ENCODE measurements at places on chromosomes 12 and 14.

DNA sequence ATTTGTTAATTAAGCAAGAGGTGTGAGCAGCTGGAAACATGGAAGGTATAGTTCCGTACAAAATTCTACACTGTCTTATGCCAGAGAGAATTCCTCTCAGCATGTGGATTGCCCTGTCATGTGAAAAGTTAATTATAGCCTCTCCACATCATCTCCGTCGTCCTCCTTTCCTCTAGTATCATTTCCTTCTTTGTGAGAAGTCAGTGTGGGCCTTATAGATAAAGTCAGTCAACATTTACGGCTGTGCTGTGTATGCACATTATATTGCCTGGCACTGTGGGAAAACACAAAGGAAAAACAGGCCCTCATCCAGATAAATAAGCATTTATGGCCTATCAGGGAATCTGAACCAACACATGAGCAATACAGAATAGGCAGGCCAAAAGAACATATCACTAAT lies 236.6 kb downstream of the SEC23A start:
- DNase-seq = no peak

DNA sequence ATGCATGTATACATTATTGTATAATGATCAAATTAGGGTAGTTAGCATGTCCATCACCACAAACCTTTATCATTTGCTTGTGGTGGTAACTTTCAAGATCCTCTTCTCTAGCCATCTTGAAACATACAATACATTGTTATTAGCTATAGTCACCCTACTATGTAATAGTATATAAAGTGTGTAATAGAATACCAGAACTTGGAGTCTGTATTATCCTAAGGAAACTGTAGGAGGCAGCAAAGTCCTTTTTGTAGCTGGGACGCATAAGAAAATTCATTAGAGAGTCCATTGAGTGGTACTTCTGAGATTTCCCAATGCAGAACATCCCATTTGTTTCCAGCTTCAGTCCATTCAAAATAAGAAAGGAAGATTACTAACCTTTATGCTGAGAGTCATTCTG lies 325.9 kb upstream of the LRFN5 start:
- DNase-seq = no peak

DNA sequence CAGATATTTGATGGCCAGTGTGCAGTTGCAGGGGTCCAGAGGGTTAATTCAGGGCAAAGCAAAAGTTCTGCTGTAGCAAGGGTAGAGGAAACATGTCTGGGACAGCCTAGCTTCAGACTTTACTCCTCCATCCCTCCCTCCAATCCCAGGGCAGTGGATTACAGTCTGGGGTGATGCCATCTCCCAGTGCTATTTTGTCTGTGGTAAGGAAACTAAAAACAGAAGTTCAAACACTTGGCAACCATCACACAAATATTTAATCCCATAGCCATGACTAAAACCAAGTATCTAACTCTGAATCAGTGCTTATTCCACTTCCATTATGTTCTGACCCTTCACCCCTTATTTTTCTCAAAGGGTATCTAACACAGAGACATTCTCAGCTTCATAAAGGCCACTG lies 61.8 kb downstream of the PIK3C2G start:
- peak; percentile 58 for DNase-seq

DNA sequence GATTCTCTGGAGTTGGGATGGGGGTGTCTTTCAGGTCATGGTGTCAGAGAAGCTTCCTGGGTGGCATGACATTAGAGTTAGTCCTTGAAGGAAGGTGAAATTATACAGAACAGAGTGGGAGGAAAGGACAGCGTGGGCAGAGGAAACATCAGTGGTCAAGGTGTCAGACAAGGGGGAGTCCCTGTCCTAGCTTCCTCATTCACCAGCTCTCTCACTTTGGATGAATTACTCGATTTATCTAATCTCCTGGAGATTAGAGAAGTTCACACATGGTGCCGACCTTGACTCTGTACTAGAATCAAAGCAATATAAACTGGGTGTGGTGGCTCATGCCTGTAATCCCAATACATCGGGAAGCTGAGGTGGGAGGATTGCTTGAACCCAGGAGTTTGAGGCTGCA lies 492.9 kb downstream of the VRK1 start:
- DNase-seq = no peak

DNA sequence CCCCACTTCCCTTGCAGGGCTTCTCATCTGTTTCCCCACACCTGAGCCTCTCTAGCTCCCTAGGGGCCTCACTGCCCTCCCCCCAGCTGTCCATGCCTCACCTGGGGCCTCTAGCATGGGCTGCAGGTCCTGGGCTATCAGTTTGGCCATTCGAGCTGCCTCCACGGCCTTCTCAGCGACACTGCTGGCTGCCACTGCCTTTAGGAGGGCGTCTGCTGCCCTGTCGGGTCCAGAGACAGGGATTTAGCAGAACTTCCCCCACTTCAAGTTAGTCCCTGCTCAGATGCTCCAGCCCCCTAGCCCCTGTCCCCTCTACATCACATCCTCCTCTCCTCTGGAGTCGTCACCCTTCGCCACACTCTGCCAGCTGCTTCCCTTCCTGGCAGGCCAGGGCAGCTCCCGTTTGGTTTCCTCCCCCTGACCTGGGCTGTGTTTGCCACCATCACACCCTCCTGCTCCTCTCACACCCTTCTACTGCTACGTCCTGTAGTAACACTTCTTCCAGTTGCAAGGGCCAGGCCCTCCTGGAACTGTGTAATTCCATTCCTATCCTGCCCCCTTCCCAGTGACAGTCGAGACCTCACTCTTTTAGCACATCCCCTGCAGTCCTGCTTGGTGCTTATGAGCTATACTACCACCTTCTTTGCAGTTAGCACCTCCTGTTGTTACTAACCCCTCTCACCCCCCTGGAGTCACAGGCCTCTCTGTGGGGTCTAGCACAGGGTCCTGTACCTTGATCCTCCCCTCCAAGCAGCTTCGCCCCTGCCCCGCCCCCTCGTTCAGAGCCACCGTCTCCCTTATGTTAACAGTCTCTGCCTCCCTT lies 4.3 kb upstream of the AP1G2 start:
- DNase-seq = no peak

DNA sequence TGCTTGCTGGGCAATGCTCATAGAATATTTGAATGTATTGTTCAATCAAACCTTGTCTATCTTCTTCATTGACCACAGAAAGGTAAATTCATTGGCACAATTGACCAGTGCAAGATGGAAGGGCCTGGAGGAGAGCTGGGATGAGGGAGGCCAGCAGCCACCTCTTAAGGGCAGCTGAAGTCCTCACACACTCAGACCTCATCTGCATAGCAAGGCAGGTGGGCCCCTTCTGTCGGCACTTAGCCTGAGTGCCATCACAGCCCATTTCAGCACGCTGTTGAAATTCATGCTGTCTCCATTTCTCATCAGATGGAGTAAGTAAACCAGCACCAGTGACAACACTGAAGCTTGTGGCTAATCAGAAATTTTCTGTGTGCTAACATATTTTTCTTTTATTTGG lies 25.4 kb upstream of the HMGA2 start:
- no peak for DNase-seq

DNA sequence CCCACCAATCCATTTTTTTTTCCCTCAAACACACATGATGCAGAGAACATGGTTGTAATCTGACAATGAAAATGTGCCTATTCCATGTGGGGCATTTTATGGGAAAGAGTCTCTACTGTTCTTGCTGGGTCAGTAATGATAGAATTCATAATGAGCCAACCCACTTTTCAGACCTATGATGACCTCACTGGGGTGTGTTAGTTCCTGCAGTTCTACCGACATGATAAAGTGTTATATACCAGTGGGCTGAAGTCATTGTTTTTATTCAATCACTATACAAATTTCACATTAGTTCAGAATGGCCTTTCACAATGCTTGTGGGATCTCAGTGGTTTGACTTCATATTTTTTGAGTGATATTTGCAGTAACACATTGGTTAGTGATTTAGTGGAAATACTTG lies 47.5 kb downstream of the PPFIBP1 start:
- peak; percentile 84 for DNase-seq

DNA sequence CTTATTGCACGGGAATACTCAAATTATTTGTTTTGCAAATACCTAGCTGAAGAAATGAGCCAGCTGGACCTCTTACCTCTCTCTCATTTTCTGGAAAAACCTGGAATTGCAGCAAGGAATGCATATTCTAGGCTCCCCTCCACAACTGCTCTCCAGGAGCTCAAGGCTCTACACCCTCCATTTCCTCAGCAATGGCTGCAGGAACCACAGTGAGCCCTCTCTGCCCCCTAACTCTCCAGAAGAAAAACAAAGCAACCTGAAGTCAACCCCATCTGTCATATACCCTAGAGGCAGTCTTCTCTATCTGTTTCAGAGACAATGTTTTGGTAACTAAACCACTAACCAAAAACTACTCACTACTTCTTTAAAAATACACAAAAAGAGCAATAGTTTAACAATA lies 221.6 kb downstream of the SLC25A21 start:
- DNase-seq = no peak

GRCh38 chr12:93592641-93593406 lies 20.3 kb downstream of the SOCS2 start:
- DNase-seq = no peak

- no peak for DNase-seq
Measured at GRCh38 chr14:104981699-104982541, 3.7 kb upstream of the CLBA1 start.

DNA sequence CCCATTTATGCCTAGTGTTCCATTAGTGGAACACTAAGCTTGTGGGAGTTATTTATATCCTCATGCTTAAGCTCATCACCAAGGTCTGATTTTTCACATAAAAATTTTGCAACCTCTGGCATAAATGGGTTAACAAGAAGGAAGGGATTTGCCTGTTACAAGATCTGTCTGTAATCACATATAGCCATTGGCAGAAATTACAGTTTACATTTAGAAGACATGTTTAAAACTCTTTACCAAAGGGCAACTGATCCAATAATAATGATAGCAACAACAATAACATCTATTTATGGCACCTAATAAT lies 422.9 kb downstream of the ZFP36L1 start:
- no peak for DNase-seq

DNA sequence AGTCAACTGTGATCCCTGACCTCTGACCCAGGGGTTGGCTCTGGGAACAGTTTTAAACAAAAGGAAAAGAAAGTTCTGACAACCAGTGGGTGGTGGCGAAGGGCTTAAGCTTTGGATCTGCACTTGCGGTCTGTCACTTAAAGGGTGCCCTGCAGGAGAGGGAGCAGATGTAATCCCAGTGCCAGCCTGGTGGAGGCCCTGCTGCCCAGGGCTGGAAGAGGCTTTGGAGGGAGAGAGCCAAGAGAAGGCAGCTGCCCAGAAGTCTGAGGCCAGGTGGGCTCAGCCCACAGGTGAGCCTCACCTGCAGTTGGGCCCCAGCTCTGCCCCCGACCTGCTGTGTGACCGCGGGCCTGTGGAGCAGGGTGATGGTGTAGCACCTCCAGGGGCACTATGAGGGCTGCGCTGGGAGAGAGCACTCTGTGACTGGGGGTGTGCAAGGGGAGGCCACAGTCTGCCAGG lies 19.1 kb downstream of the SH2B3 start:
- DNase-seq = no peak

DNA sequence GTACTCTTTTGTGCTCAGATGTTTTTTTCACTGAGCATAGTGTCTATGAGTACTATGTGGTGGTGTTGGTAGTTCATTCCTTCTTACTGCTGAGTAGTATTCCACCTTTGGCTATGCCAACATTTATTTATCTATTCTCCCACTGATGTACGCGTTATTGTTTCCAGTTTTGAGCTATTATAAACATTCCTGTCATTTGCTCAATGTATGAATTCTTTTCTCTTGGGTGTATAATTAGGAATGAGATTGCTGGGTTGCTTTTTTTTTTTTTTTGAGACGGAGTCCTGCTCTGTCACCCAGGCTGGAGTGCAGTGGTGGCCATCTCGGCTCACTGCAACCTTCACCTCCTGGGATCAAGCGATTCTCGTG lies 37.5 kb upstream of the SLC2A3 start:
- DNase-seq = no peak

GRCh38 chr14:89366864-89367778 lies 49.9 kb downstream of the FOXN3 start:
- DNase-seq = no peak

DNA sequence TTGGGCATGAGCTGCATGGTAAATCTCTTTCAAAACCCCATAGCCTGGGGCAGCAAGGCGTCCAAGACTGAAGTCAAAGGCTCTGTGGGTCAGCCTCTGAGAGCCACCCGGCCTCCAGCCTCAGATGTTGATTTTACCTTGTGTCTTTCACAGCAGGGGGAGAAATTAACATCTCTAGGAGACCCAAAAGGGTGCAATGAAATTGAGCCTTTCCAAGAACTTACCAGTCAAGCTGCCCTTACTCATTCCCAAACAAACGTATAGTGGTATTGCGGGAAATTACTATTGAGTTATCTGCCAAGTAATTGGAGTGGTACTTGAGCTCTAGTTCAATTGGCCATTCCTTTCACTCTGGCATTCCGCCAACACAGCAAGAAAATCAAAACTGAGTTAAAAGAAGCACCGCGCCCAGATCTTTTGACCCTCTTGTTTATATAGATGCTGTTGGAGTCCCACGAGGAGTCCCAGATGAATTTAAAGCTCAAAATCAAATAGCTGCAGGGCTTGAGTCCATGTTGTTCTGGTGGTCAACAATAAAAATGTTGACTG lies 380.7 kb upstream of the SYT1 start:
- DNase-seq = no peak

DNA sequence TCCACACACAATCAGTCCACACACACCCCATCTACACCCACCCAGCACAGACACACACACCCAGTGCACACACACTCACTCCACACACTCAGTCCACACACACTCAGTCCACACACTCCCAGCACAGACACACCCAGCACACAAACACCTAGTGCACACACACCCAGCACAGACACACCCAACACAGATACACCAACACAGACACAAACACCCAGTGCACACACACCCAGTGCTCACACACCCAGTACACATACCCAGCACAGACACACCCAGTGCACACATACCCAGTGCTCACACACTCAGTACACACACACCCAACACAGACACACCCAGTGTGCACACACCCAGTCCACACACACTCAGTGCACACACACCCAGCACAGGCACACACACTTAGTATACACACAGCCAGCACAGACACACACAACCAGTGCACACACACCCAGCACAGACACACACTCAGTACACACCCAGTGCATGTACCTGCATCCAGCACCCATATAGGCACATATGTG lies 63.8 kb downstream of the ADGRD1 start:
- no peak for DNase-seq

DNA sequence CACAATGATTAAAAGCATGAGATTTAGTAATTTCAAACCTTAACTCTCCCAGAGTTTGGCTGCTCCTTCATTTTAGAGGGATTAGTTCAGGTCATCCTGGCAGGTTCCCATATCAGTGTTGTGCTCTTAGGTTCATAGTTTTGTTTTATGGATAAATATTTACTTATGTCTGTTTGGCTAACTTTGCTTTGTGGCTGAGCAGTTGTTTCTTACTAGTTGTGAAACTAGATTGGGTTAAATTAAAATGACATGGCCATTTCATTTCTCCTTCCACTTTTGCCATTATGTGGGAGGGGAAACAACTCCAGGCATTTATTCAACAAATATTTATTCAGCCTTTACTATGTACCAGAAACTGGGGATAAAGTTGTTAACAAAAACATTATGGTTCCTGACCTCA lies 158.8 kb downstream of the TMTC3 start:
- no peak for DNase-seq
